Naive thymus-derived CD4-positive, alpha-beta T cell (primary cell): ENCODE measurements at places on chromosomes 13 and 19. TPM values are rescaled to one million over a fixed set of nuclear protein-coding genes. Genes with fewer than 3 reads are reported as not detected.
A peak's percentile ranks its signal among the peaks of the same experiment; 100 is the strongest.

DNA sequence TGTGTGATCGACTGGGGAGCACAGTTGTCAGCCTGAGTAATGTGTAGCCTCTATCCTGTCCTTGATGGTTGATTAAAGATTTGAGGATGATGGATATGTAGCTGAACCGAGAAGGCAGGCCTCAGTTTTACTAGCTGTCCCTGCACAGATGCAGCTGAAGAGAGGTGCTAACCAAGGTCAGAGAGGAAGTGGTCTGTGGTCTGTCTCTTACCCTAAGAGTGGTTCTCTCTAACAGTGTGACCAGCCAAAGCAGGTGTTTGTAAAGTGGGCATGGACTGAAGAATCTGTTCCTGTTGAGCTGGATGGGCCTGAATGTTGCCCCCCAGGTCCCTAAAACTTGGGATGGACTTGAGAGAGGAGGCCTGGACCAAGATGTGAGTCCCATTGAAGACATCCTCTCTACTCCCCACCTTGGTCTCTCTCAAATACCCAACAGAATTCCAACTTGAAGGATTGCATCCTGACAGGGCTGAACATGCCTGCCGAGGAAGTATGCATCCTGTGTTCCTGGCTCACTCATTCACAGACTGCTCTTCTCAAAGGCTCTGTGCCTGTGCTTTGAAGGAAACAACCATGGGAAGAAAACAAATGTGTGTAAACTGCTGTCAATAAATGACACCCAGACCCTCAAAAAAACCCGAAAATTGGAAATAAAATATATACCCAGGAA lies 223.8 kb downstream of the MAB21L1 start:
- H3K4me1 ChIP-seq, result no peaks in the 10 kb centered on the region
- no peak for DNase-seq
- no peak overlapping the region for H3K4me3 ChIP-seq
- no peaks in the 10 kb centered on the region for H3K27me3 ChIP-seq

GRCh38 chr13:95781016-95781415 lies 104.1 kb downstream of the DNAJC3 start:
- H3K27ac ChIP-seq, result no peak overlapping the region
- peaks cover 27% of the 10 kb centered on the region for H3K36me3 ChIP-seq
- no peaks in the 10 kb centered on the region for H3K27me3 ChIP-seq
- DNase-seq, result no peak

GRCh38 chr13:58852076-58852475 lies 1220.5 kb downstream of the PCDH17 start:
- H3K4me1 ChIP-seq, result no peaks in the 10 kb centered on the region
- no peak for DNase-seq
- no peak overlapping the region for H3K4me3 ChIP-seq
- no peaks in the 10 kb centered on the region for H3K27me3 ChIP-seq

GRCh38 chr19:33551676-33552075 lies 30.1 kb upstream of the PEPD start:
- H3K27me3 ChIP-seq, result no peaks in the 10 kb centered on the region
- H3K36me3 ChIP-seq, result no peaks in the 10 kb centered on the region
- no peak overlapping the region for H3K4me3 ChIP-seq
- no peak overlapping the region for H3K27ac ChIP-seq

FUT6 gene
- total RNA-seq, result not detected in 2 replicates

DNA sequence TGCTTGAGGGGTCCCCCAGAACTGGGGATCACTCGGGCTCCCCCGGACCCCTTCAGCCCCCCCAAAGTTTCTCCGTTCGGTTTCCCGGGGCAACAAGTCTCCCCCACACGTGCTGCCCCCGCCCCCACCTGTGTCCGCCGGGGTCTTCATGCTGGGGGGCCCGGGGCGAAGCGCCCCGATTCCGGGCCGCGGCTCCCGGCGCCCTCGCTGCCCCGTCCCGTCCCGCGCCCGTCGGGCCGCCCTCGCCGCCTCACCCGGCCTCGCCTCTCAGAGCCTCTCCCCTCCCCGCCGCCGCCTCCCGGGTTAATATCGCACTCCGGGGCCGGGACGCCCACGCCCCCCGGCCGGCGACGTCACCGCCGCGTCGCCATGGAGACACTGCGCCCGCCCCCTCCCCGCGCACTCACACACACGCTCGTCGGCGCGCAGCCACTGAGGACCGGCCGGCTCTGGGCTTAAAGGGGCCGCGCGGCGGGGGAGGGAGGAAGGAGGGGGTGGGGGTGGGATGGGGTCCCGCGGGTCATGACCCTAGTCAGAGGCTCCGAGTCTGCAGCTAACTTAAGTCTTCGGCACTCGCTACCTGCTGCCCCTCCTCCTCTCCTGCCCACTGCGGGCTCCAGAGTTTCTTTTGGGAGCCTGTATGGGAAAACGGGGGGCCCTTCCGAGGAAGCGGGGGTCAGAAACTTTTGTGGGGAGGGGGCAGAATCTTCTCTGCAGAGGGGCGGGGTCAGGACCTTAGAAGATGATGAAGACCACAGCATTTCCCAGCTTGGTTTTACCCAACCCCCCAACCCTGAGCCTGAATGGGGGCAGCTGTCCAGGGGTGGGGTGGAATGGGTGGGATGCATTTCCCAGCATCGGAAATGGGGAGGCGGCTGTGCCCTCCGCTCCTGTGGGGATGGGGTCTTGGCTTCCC lies at the start of gene ERF:
ERF (minus strand) TSS at position 279 of the 916 bp plus-strand sequence; CDS start at position 150, 129 bp downstream.
- H3K27me3 ChIP-seq, result no peaks in the 10 kb centered on the region
- DNase-seq, result peak; percentile 98

BEST2 gene
- total RNA-seq, result not detected in 2 replicates

ZNF729 gene
- not detected in 2 replicates for total RNA-seq

- H3K4me1 ChIP-seq, result no peaks in the 10 kb centered on the region
- no peak overlapping the region for H3K27ac ChIP-seq
- no peaks in the 10 kb centered on the region for H3K27me3 ChIP-seq
- no peak for DNase-seq
- H3K4me3 ChIP-seq, result no peak overlapping the region
Measured at GRCh38 chr13:89163096-89163495, 1491.9 kb downstream of the SLITRK5 start.

- H3K4me3 ChIP-seq, result no peak overlapping the region
- no peak for DNase-seq
- H3K36me3 ChIP-seq, result no peaks in the 10 kb centered on the region
- H3K27ac ChIP-seq, result no peak overlapping the region
Measured at GRCh38 chr13:23656637-23657371, 86.6 kb downstream of the TNFRSF19 start.

POSTN gene
- total RNA-seq, result not detected
